ENCODE measurements at places on chromosomes 5 and 9.

DNA sequence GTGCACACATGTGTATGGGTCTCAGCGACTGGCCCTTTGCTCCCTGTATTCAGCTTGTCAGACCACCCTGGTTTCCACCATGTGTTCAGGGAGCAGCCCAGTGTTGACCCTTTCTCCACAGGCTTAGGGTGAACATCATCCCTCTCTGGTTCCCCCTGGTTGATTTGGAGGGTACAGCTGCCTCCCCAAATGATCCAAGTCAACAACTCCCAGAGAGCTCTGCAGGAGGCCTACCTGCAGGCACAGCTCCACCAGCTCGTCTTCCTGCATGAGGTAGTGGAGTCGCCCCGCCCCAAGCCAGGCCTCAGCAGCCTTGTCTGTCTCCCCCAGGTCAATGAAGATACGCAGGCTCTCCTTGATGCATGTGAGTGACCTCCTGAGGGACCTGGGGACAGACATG is 50.5 kb downstream of the SH3TC2 start:
- no peak for DNase-seq

- no peak for DNase-seq
Measured at GRCh38 chr9:94511134-94511954, 43.5 kb upstream of the PCAT7 start.

GRCh38 chr5:67093279-67093678 is 103.3 kb downstream of the CD180 start:
- DNase-seq, result peak; percentile 35

DNA sequence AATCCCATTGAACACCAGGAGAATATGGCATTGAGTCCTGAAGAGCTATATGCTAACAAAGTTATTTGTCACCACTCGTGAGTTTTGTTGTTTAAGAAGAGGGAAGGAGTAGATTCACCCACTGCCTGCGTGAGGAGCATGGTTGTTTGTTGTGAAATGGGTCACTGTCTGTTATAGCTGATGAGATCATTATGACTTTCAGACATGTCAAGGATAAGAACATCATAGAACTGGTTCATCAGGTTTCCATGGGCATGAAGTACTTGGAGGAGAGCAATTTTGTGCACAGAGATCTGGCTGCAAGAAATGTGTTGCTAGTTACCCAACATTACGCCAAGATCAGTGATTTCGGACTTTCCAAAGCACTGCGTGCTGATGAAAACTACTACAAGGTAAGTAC is 76.9 kb downstream of the SYK start:
- DNase-seq, result no peak

DNA sequence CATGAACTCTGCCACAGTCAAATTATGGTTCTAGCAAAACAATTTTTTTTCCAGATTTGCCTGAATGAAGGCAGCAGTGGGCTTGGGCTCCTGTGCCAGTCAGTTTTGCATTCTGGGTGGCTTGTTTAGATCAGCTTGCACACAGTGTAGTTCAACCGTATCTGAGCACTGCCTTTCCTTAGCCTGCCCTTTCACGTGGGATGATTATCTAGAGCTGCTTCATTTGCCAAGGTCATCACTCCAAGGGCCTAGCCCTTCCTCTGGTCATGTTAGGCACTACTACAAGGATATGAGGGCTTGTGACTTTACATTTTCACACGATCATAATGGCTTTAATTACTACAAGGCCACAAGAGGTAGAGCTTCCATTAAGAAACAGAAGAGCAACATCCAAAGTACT is 150.6 kb upstream of the EFNA5 start:
- DNase-seq, result no peak

DNA sequence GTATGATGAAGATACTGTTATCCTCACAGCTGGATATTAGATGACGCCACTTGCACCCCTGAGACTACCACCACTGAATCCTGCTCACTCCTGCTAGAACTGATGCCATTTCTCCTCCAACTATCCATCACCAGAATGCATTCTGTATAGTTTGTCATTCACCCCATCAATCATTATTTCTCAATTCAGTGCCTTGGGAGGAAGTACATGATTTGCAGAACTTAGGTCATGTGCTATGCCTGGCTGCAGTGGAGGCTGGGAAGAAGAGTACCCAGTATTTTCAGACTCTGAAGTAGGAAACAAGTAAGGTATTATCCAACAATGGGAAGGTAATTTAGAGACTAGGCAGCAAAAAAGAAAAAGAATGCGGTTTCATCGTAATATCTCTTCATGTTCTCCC is 26.2 kb upstream of the HSD17B4 start:
- DNase-seq, result no peak

DNA sequence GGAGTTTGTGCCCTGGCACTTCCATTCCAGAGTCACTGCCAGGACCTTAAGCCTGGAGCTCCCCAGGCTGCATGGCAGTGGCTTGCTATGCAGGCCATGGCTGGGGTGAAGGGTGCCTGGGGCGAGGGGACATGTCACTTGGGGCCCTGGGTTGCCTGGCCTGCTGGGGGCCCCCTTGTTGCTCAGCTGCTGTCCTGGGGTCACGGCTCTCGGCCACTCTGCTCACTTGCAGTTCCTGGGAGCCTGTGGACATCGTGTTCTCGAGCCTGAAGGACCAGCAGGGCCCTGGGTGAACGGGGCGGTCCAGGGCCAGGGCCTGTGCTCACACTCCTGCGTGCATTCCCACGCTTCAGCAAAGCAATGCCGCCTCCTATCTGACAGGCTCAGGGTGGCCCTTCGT is 14.5 kb upstream of the SLC2A6 start:
- no peak for DNase-seq

DNA sequence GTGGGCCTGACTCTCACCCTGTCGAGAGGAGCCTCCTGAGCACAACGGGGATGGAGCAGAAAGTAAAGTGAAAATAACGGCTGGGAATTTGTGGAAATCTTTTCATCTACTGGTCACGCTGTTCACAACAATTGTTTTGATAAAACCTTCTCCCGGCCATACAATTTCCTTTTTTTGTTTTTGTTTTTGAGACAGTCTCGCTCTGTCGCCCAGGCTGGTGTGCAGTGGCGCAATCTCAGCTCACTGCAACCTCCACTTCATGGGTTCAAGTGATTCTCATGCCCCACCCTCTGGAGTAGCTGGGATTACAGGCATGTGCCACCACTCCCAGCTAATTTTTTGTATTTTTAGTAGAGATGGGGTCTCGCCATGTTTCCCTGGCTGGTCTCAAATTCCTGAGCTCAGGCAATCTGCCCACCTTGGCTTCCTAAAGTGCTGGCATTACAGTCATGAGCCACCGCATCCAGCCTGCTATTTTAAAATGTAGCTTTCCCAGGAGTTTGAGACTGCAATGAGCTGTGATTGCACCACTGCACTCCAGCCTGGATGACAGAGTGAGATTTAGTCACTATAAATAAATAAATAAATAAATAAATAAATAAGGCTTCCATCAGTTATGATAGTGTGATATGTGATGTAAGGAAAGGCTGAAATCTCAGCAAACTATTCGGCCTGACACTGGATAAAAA is 73.5 kb upstream of the PTGER4 start:
- no peak for DNase-seq

DNA sequence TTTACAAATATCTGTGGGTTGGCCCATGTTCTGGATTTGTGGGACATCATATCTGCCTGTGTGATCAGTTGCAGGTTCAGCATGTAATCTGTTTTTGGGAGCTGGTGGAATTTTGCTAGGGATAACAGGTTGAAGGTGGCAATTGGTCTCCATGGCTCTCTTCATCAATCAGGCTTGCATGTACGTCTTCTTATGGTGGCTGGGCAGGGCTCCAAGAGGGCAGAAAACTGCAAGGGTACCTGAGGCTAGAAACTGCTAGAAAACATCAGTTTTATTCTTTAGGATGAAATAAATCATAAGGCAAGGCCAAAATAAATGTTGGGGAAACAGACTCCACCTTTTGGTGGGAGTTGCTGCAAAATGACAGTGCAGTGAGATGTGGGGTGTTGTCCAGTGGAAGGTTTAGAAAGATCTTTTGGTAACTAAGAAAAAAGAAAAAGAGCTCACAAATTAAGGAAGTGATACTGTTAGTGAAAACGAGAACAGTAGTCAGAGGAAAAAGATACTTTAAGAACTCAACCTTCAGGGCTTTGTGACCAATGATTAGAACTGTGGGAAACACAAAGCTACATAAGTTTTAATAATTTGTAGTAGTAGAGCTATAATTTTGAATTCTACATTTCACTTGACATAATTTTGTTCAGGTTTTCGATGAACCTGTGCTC is 300.7 kb upstream of the IZUMO3 start:
- DNase-seq, result no peak

- DNase-seq, result no peak
Measured at GRCh38 chr9:121939643-121940042, 153.5 kb downstream of the TTLL11 start.

DNA sequence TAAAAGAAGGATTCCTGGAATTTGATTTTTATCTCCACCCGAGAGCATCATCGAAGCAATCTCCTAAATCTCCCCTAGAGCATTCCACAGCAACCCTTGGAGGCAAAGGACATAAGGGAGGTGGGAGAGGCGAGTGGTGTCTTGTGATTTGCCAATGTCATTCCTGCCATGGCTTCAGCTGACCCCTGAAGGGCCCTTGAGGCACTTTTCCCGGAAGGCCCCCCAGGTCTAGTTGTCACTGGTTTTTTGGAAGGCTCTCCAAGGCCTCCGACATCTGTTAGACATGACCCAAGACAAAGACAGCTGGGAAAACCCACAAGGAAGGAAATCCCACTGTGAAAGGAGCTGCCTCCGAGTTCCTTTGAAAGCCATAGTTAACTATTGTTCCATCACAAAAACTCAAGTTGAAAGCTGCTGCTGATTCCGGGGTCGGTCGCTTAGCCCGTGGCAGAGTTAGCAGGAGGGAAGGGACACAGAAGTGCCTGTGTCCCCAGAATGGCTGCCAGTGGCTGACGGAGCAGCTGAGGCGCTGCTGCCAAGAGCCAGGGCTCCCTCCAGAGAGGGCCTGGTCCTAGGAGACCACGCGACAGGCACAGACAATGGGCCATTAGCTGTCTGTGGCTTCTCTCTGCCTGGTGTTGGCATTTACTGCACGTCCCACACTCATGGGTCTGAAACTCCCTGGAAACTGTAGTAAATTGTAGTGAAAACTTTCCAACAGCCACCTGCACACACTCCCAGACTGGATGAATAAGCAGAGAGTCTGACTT is 24.4 kb upstream of the TRIO start:
- peak; percentile 41 for DNase-seq

GRCh38 chr9:109447329-109448076 is 50.6 kb downstream of the PTPN3 start:
- no peak for DNase-seq

GRCh38 chr9:129567842-129568559 is 52.9 kb downstream of the C9orf50 start:
- peak; percentile 50 for DNase-seq

- DNase-seq, result no peak
Measured at GRCh38 chr5:67263656-67264408, 67.2 kb upstream of the CD180 start.
